ENCODE measurements at places on chromosomes 1 and 21. TPM values are rescaled to one million over a fixed set of nuclear protein-coding genes. Genes with fewer than 3 reads are reported as not detected.

DNA sequence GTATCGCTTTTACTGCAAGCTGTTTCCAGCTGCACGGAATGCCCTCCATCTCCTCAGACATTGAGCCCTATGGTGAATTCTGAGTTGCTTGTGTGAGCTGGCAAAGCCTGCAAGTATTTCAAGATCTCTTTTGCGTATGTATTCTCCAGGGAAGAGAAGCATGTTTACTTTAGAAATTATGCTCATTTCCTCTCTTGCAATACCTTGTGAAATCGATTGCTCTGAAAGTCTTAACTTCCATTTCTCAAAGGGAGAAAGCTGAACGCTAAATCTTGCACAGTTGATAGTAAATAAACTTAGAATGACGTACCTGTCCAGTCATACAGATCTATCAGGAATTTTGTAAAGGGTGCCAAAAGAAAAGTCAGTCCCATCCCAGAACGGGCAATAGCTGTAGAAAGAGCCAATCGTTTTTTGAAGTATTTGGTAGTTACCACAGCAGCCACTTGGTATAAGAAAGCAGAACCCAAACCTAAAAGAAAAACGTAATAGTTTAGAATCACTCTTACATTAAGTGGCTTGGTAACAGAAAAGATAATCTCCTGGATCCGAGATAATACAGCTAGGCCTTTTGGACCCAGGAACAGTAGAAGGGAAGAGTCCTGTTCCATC lies 10.0 kb downstream of the SLC16A4 start:
- H3K27ac ChIP-seq, result no peak overlapping the region
- H3K4me3 ChIP-seq, result no peak overlapping the region
- H3K4me1 ChIP-seq, result no peaks in the 10 kb centered on the region
- peaks cover 62% of the 10 kb centered on the region for H3K36me3 ChIP-seq

Gene TPRG1L
- total RNA-seq, result 29.7 TPM

DNA sequence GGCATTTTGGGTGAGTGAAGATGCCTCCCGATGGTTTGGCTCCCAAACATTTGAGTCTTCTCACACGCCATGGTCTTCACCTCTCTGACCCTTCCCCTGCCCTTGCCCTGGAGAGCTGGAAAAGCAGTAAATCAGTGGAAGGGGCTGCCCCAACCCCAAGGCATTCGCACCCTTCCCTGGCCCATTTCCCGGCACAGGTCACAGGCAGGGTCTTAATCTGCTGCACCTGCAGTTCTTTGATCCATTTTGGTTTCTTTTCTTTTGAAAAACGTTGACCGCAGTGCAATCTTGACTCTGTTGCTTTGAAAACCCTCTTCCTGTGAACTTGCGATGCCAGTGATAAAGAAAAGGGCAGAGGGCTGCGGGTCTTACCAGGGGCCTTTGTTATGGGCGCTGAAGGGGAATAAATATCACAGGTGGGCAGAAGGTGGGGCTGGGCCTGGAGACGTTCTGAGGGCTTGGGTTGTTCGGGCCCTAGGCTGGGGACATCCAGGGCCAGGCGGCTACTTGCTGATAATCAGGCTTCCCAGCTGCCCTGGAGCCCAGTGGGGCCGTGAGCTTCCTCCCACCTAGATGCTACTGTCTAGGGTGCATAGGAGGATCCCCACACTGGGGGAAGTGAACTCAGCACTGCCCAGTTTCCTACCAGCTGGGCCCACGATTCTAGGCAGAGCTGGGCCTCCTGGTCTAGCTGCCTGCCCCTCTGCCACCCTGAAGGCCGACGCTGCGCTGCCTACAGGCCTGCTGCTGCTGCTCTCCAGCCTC lies 38.6 kb upstream of the EPS8L3 start:
- H3K27me3 ChIP-seq, result no peaks in the 10 kb centered on the region
- no peaks in the 10 kb centered on the region for H3K36me3 ChIP-seq
- DNase-seq, result no peak
- no peak overlapping the region for H3K4me3 ChIP-seq
- H3K27ac ChIP-seq, result no peak overlapping the region
- no peaks in the 10 kb centered on the region for H3K4me1 ChIP-seq

Gene C1orf141
- total RNA-seq, result not detected

DNA sequence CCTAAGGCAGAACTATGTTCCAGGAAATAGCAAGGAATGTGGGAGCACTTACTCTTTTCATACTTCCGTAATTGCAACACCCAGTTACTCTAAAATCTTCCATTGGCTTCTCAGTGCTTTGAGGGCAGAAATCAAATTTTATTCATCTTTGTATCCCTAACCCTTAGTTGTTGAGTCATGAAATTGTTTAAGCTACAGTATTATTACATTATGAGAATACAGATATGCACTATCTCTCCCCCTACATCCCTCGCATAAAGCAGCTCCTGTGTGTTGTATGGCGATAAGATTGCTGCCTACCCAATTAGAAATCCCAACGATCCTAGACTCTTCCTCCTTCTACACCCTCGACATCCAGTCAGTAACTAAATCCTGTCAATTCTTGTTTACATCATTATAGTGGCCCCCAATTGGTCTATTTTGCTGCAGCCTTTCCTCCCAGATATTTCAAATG lies 2.6 kb downstream of the AIDA start:
- H3K27me3 ChIP-seq, result no peaks in the 10 kb centered on the region
- H3K36me3 ChIP-seq, result peaks cover 24% of the 10 kb centered on the region
- H3K4me3 ChIP-seq, result peak overlapping the region; percentile 86

Data from MCF 10A (cell line).